Pons (tissue), 1 donor: ENCODE measurements at places on chromosomes 7 and 10.
A peak's percentile ranks its signal among the peaks of the same experiment; 100 is the strongest.

DNA sequence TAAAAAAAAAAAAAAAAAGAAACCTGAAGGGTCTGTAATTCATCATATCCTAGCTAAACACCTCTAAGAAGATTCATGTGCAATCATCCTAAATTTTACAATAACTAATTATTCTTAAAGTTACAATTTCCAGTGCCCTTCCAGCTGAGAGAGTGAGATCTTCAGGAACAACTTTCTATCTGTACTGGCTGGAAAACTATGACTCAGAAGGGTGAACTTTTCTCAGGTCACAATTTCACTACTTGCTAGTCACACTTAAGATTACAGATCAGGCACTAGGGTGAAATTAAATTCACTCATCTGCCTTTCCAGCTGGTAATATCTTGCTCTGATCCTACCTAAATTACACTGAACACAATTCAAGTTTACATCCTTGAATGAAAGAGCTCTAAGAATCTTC lies 158.8 kb downstream of the ANK3 start:
- no peak for DNase-seq

- no peak for DNase-seq
Measured at GRCh38 chr10:133083422-133084100, 4.2 kb upstream of the ADGRA1 start.

GRCh38 chr10:63375859-63376258 lies 89.9 kb downstream of the JMJD1C start:
- no peak for DNase-seq

DNA sequence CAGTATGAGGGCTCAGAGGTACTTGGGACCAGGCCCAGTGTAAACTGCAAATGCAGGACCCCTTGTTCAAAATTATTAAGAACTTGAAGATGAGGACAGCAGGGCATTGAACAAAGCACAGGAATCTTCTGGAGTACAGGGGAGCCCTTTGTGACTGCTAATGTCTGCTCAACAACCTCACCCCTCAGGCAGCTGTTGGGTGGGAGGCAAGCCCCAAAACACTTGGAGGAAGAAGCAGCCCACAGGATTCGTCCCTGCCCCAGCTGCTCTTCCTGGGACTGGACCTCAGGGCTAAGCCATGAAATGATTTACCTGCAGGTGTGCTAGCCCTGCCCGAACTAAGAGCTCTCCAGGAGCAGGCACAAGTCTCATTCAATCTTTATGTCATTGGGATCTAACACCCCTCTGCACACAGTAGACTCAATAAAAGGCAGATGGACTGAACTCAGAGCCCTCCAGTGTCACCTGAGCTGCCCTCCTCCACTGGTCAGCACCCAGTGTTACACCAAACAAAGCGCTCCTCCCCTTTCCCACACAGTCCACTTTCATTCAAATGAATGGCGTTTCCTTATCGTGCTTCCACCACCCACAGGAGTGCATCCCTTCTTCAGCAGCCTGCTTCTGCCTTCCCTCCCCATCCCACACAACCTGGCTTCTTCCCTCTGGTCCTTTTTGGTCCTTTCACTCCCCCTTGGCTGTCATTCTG lies 1.0 kb downstream of the TRPV5 start:
- no peak for DNase-seq

DNA sequence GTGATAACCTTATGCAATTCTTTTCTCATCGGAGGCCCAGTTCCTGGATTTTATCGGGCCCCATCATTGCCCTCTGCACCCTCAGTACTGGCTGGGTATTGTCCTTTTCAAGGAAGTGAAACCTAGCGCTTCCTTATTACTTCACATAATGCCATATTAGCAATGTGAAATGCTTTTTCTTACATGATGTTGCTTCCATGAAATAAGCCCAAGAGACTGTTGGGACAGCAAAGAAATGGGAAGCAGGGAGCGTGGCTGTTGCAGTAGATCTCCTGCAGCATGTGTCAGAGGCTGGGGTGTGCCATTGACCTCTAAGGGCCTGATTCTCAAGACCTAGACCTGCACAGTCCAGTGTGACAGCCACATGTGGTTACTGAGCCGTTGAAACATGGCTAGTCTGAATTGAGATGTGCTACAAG lies 8.1 kb downstream of the CHN2 start:
- peak; percentile 49 for DNase-seq

DNA sequence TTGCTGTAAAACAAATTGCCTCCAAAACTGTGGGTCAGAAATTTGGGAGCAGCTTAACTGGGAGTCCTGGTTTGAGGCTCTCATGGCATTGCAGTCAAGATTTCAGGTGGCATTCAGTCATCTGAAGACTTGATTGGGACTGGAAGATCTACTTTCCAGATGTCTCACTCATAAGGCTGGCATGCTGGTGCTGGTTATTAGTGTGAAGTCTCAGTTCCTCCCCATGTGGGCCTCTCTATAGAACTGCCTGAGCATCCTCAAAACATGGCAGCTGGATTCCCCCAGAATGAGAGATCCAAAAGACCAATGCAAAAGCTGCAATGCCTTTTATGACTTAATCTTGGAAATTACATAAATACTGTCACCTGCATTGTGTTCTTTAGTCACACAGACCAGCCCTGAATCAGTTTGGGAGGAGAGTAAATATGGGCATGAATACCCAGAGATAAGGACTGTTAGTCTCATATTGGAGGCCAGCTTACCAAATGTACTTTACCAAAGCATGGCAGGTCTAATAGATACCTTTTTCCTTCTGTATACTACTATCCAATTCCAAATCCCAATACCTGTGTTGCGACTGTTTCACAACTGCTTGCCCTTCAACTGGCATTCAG lies 6.5 kb upstream of the HERPUD2 start:
- DNase-seq = no peak
